CD4-positive, CD25-positive, alpha-beta regulatory T cell (primary cell): ENCODE measurements at places on chromosomes 6 and 20. TPM values are rescaled to one million over a fixed set of nuclear protein-coding genes. Genes with fewer than 3 reads are reported as not detected.

The RIPPLY2 gene
- total RNA-seq = not detected

The MTG2 gene
- total RNA-seq = 17.5 TPM

The KHDC3L gene
- total RNA-seq = not detected

The SNAP25 gene
- total RNA-seq = not detected

The SOX18 gene
- not detected for total RNA-seq

The PTPRA gene
- total RNA-seq = 103 TPM

The C2 gene
- total RNA-seq = 1.3 TPM

The SLC44A4 gene
- total RNA-seq = 1.0 TPM

The PPIL6 gene
- total RNA-seq = 0.91 TPM

The ZSCAN9 gene
- total RNA-seq = 0.91 TPM

The DPPA5 gene
- not detected for total RNA-seq

The CEP43 gene
- 32.5 TPM for total RNA-seq

The PARD6B gene
- total RNA-seq = 5.0 TPM

The TSHZ2 gene
- total RNA-seq = 41.7 TPM

The MYCT1 gene
- total RNA-seq = 1.5 TPM

The CALHM5 gene
- total RNA-seq = 0.10 TPM

The RIMS4 gene
- not detected for total RNA-seq

The TP53INP2 gene
- 60.9 TPM for total RNA-seq

The WFDC12 gene
- total RNA-seq = not detected

The CHRNA4 gene
- not detected for total RNA-seq

The MMS22L gene
- 14.3 TPM for total RNA-seq

The CST4 gene
- not detected for total RNA-seq

The SEMG1 gene
- total RNA-seq = not detected

The EPPIN gene
- not detected for total RNA-seq

The GPR6 gene
- not detected for total RNA-seq

The HLA-DRA gene
- 100 TPM for total RNA-seq

The MDFI gene
- total RNA-seq = not detected

The DOK5 gene
- not detected for total RNA-seq

The DEFB123 gene
- not detected for total RNA-seq

The EFCAB8 gene
- total RNA-seq = 1.2 TPM

The ENPP3 gene
- total RNA-seq = 0.32 TPM

The SAMD5 gene
- not detected for total RNA-seq

The FOXA2 gene
- not detected for total RNA-seq

The PRR18 gene
- not detected for total RNA-seq

The IPCEF1 gene
- 160 TPM for total RNA-seq

The SAPCD1 gene
- 2.3 TPM for total RNA-seq

The TNF gene
- total RNA-seq = 21.8 TPM

The DNMT3B gene
- total RNA-seq = 0.47 TPM
